ENCODE measurements at places on chromosomes 13 and 19.

GRCh38 chr13:66099825-66100224 lies 1130.3 kb downstream of the PCDH9 start:
- no peak for DNase-seq

- DNase-seq: no peak
Measured at GRCh38 chr13:96779691-96780090, 214.6 kb downstream of the OXGR1 start.

DNA sequence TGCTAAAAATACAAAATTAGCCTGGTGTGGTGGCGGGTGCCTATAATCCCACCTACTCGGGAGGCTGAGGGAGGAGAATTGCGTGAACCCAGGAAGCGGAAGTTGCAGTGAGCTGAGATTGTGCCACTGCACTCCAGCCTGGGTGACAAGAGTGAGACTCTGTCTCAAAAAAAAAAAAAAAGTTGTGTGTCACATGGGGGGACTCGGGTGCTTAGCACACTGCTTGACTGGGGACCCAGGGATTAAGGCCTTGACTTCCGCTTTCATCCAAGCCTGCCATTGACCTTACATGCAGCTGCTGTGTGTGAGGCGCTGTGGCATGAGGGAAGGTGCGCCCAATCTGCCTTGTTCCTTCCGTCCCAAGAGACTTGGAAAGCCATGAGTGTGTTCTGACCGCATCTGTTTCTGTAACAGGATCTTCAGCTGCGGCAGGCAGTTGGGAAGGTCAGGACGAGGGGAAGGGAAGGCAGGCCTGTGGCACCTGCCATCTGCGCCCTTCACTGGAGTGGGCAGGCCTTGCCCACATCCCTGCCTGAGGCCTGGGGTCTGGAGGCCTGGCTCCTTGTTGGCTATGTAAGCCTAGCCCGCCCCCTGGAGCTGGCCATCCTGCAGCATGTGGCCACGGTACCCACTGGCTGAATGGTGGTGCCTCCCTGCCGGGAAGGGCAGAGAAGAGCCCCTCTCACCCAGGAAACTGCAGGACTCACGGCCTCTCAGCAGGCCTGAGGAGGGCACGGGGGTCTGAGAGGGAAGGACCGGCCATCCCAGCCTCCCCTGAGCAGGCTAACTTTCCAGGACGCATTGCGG lies 23.0 kb downstream of the PPP1R37 start:
- DNase-seq: peak; percentile 35

DNA sequence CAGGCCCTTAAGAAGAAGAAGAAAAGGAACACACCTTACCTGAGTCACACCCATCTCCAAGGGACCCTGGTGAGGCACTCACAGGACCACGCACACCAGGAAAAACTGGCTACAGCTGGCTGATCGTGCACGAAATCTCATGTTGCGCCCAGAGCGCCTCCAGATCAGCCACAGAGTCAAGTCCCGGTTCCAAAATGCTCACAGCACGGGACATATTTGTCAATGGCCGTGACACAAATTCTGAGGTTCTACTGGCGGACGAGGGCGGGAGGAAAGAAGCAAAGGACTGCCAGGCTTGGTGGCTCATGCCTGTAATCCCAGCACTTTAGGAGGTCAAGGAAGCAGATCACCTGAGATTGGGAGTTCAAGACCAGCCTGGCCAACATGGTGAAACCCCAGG lies 21.5 kb downstream of the SH3GL1 start:
- DNase-seq: no peak

DNA sequence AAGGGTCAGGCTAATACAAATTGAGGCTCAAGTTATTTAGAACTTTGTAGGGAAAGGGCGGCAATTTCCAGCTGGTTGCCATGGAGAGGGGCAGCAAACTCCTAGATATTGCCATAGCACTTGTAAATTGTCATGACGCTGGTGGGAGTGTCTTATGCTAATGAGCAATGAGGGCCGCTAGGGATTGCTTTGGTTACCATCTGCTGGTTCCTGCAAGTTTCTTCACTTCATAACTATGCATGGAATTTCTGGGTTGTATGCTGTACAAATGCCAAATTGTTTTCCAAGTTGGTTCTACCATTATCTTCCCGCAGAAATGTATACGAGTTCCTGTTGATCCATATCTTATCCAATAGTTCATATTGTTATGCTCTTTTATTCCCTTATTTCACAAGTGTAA lies 1339.4 kb downstream of the EFNB2 start:
- DNase-seq: no peak

Measured in NCI-H1092 (cell line).